PC-9 (cell line): ENCODE measurements at places on chromosomes 16 and 17. TPM values are rescaled to one million over a fixed set of nuclear protein-coding genes. Genes with fewer than 3 reads are reported as not detected.

Gene HSF4
- total RNA-seq, result 96.9 and 100 TPM in 2 replicates

Gene SOX9
- total RNA-seq, result 21.7 and 25.0 TPM in 2 replicates

- DNase-seq, result no peak
These were observed 227.8 kb downstream of the ABCC12 start for GRCh38 chr16:47928008-47928407.

Gene CHAD
- not detected in 2 replicates for total RNA-seq

Gene HBA2
- not detected in 2 replicates for total RNA-seq

- no peak for DNase-seq
These were observed 8.5 kb downstream of the ZC3H18 start for GRCh38 chr16:88578446-88579313.

- no peak for DNase-seq
These were observed 5.5 kb downstream of the IGSF6 start for GRCh38 chr16:21646721-21647561.

DNA sequence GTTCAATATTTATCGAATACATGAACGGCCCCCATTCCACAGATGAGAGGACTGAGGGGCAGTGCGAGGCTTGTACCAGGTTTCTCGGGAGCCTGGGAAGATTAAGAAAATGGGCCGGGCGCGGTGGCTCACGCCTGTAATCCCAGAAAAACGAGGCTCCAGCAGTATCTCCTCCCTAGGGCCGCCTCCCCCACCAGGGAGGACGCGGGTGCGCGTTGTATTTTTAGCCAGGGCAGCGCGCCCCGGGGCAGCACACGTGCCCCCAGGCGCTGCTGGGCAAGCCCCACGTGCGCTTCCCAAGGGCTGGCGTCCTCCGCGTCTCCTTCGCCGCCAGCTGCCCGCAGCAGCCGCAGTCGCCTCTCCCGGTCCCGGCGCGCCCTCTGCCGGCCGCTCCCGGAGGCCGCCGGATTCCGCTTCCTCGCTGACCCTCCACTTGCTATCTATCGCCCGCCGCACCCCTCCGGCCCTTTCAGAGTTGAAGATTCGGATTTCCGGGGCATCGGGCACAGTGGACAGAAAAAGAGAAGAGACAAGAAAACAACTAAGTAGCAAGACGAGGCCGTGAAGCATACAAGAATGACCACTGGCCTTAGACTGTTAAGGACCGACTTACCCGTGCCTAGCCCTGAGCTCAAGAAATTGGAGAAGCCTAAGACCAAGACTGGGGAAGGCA is 1.9 kb upstream of the YBX2 start:
- peak; percentile 90 for DNase-seq

Gene TPSG1
- not detected in 2 replicates for total RNA-seq

- no peak for DNase-seq
These were observed 50.3 kb upstream of the TOX3 start for GRCh38 chr16:52597073-52597771.

DNA sequence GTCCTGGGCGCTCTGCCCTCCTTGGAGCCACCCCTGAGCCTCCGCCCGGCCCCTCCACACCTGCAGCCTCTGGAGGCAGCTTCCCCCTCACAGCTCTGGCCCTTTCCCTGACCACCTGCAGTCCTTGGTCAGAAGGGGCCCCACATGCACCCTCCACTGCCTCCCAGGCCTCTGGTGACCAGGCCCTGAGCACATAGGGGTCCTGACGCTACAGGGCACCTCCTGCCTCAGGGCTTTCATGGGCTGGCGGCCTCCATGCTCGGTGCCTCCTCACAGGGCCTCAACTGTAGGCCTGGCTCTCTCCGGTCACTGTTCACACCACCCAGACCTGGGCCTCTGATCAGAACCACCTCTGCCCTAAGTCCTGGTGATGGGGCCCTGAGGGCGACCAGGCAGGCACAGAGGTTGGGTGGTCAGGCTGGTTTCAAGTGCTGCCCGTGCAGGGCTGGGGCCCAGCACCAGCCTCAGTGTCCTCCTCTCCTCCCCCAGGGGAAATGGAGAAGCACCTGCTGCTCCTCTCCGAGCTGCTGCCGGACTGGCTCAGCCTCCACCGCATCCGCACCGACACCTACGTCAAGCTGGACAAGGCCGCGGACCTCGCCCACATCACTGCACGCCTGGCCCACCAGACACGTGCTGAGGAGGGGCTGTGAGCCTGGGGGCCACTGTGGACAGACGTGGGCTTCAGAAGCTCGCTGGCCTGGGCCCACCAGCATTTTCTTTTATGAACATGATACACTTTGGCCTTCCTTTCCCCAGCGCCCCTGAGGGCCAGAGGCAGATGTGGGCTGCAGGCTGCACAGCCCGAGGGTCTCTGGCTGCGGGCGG is 3.9 kb downstream of the APRT start:
- no peak for DNase-seq

Gene TMC6
- 97.7 and 116 TPM in 2 replicates for total RNA-seq

GRCh38 chr17:72657467-72658317 is 434.8 kb downstream of the SLC39A11 start:
- no peak for DNase-seq

GRCh38 chr17:47801906-47802305 is 19.7 kb downstream of the OSBPL7 start:
- no peak for DNase-seq

GRCh38 chr17:64192589-64192988 is 62.6 kb upstream of the ERN1 start:
- no peak for DNase-seq

DNA sequence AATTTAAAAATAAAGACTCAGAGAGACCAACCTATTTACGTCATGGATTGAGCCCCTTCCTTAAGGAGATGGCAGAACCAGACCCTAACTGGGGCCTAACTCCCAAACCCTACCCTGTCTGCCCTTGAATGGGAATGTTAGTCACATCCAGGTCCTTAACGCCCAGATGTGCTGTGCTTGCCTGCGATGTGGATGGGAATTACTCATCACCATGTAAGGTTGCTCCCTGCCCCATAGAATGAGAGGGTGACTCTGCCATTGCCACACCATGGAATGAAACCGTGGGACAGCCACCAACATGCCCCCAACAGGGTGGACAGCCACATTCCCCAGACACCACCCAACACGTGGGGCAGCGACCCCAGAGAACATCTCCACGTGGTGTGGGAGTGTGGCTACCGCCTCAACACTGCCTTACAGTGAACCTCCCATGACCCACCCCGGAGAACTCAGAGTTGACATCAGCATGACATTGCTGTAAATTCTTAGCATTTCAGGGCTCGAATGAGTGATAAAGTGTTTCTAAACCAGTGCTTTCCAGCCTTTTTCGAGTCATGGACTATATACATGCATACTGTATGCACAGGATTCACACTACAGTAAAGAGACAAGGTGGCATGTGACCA is 31.8 kb downstream of the SCNN1B start:
- DNase-seq, result no peak

Gene WNT3
- total RNA-seq, result 11.5 and 14.0 TPM in 2 replicates

Gene LDHD
- 1.1 and 1.3 TPM in 2 replicates for total RNA-seq

DNA sequence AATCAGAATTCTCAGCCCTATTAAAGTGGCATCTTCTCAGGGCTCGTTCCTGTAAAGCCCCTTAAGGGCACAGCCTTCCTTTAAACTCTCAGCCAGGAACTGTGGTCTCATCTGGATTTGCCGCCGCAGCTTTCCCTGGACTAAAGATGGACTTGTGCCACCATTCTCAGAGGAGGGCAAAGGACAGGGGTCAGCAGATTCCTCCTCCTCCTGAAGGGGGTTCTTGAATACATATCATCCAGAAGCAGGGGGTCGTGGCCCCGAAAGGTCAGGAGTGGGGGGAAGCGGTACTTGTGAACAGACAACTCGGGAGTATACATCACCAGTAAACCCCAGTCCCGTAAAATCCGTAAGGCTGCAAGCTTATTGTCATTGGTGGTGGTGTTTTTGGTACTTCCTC is 174.8 kb downstream of the RPTOR start:
- no peak for DNase-seq

- DNase-seq, result no peak
These were observed 55.0 kb downstream of the SNTB2 start for GRCh38 chr16:69241926-69242325.

- no peak for DNase-seq
These were observed 14.3 kb downstream of the SLC12A3 start for GRCh38 chr16:56879276-56879675.

DNA sequence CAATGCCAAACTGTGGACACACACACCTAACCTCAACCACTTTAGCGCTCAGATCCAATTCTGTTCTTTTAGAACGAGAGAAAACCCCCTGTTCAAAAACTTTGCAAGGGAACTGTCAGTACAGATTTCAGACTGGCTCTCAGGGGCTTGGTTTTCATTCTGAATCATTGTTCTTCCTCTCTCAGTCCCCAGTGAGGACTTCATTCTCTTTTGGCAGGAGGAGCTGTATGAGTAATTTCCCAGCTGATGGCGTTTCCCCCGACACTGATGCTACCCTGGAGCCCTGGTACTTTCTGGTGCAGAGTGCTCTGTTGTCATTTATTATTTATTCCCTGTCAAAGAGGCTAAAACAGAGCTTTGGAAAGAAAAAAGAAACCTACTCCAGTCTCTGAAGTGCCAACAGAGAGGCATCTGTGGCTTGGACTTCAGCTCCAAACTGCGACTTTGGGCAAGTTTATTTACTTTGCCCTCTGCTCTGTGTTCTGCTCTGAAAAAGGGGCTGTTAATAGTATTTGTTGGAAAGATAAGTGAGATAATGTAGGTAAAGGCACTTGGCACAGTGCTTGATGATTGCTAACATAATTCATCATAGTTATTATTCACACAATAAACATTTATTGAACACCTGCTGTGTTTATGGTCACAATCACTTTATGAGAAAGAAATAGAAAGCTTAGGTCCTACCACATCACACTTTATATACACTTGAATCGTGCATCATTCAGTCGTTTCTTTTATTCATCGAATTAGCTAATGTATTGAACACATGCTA is 28.3 kb downstream of the ETV4 start:
- no peak for DNase-seq

DNA sequence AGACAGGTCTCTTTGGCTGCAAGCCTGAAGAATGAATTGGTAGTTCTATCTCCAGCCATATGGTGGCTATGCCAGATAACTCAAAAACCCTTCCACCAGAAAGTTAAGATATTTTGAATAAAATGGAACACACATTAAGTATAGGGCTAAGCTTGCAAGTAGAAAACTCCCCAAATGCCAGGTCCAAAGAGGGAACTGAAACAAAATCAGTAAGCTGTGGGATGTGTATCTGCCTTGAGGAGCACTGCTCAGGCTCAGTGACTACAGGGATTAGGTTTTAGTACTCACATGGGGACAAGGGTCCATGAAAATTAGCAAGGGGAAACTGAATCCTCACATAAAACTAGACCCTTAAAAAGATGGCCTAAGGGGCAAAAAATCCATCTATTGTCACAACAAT is 115.7 kb upstream of the PMFBP1 start:
- DNase-seq, result no peak

DNA sequence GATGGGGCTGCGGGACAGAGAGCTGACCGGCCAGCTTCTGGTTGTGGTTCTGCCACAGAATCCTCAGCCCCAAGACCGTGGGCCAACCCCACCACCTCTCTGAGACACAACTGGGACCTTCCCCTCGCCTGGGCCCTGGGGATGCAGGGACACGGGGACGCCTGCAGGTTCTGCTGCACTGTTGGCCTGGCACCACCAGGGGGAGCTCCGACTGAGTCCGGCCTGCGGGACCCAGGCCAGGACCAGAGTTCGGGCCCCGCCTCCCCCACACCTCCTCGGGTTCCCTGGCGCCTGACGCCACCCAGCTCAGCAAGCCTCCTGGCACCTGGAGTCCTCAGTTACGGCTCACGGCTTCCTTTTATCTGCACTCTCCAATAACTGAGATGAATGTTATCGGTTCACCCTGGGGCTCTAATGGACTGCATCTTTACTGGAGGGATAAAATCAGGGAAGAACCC is 27.3 kb downstream of the TBC1D16 start:
- peak; percentile 40 for DNase-seq

DNA sequence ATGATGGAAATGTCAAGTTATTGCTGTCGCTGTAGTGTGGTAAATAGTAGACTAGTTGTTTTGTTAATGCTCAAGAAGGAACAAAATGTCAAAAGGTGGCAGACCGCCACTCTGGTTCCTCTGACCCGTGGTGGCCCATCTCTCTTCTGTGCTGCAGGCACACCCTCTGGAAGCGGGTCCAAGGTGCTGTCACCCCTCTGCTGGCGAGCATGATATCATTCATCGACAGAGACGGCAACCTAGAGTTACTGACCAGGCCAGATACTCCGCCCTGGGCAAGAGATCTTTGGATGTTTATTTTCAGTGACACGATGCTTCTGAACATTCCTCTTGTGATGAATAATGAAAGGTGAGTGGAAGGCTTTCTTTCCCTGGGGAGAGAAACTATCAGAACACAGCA is 56.8 kb upstream of the ENDOV start:
- no peak for DNase-seq

DNA sequence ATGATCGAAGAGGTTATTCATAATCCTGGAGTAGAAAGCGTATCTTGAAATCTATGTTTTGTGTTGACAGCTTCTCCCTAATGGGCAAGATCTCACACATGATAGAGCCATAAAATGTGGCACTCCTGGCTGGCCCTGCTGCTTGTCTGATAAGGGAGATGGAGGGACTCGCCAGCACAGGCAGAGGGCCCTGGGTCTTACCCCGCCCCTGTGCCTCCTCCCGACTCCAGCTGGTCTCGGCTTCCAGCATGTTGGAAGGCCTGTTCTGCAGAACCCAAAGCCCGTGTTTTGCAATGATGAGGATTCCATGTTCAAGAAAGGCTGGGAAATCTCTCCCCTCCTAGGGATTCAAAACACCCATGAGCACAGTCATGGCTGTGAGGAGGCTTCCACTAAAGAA is 106.7 kb upstream of the SDK2 start:
- no peak for DNase-seq
